ENCODE measurements at places on chromosomes 1 and 21.

- DNase-seq: no peak
These were observed 2.5 kb upstream of the MOV10 start for GRCh38 chr1:112672009-112672408.

- no peak for DNase-seq
These were observed 89.9 kb downstream of the TIAM1 start for GRCh38 chr21:31254131-31254530.

DNA sequence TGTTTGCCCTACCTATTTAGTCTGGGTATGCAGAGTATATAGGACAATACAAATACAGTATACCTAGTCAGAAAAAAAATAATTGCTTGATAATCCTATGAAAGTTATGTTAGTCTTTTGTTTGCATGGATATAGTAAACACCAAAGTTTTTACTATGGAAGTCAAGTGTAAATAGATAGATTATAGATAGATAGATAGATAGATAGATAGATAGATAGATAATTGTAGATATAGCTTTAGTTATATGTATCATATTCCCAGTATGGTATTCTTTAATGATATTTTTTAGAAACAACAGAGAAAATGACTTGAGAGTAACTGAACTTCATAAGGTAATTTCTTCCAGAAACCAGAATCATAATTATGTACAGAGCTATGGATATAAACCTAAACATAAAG, 158.2 kb downstream of the NCAM2 start:
- no peak for DNase-seq

GRCh38 chr1:6958407-6959030, 173.3 kb downstream of the CAMTA1 start:
- no peak for DNase-seq

GRCh38 chr1:79079770-79080169, 73.2 kb upstream of the ADGRL4 start:
- no peak for DNase-seq

Data from ascending aorta (tissue), 2 donors.